ENCODE measurements at places on chromosomes 5 and 9.

DNA sequence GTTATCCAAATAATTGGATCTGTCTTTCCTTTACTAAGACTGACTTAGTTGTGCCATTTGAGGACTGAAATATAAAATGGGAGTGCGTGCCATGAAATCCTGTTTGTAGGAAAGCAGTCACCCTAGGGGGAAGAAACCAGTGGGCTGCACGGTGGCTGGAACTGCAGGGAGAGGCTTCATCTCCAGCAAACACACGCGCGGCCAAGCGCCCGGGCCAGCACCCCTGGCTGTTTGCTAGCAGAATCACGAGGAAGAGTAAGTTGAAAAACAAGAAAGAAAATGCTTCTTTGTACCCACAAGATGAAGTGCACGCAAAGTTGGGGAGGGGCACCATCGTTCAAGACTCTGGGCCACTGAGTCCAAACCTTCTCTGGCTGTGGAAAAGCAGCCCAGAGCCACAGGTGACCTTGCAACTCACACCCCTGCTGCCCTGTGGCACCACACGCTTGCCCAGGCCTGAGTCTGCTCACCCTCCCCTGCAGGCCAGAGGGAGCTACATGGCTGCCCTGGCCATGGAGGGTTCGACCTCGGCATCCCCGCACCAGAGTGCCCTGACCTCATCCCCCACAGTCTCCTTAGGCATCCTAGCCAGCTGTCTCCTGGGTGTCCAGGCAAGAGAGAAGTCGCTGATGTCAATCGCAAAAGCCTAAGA is 55.2 kb downstream of the IRX2 start:
- DNase-seq, result no peak

GRCh38 chr9:76886318-76886717 is 19.6 kb downstream of the PRUNE2 start:
- no peak for DNase-seq

DNA sequence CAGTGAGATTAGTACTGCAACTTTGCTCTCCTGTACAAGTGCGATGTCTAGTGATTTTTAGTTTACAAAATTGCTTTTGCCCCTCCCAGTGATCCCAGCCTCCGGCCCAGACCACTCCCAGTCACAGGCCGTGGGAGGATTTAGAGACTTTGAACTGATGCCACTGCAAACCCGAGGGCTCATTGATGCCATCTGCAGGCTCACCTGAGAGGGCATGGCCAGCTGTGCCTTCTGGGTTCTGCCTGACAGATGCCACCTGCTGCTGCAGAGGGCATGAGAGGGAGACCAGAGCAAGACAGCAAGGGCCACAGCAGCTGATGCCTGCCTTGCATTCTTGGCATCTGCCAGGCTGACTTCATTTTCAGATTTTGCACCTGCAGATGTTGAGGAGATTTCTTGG is 593.8 kb downstream of the CDK5RAP2 start:
- no peak for DNase-seq

DNA sequence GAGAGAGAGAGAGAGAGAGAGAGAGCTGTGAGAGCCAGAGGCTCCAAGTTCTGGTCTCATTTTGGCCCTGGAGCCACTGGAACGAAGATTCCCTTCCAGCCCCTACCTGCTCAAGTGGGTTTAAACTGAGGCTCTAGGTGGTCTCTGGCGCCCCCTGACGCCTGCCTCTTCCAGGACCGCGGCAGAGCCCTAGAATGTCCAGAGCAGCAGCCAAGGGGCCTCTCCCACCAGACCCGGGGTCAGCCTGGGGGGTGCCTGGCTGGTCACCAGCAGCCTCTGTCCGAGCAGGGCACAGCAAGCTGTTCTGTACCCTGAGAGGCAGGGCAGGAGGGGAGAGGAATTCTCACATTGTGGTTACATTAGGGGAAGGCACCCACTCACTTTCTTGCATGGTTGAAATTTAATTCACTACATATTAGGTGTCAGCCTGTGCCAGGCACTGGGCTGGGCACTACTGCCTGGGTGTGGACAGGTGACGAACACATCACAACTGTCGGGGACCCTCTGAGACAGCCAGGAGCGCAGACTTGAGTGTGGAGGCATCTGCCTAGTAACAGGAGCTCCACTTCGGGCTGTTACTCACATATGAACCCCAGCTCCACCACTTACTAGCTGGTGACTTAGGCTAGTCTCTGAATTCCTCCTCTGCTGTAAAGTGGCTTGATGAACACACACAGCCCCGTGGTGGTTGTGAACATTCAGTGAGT is 44.5 kb downstream of the AMBP start:
- DNase-seq, result no peak

DNA sequence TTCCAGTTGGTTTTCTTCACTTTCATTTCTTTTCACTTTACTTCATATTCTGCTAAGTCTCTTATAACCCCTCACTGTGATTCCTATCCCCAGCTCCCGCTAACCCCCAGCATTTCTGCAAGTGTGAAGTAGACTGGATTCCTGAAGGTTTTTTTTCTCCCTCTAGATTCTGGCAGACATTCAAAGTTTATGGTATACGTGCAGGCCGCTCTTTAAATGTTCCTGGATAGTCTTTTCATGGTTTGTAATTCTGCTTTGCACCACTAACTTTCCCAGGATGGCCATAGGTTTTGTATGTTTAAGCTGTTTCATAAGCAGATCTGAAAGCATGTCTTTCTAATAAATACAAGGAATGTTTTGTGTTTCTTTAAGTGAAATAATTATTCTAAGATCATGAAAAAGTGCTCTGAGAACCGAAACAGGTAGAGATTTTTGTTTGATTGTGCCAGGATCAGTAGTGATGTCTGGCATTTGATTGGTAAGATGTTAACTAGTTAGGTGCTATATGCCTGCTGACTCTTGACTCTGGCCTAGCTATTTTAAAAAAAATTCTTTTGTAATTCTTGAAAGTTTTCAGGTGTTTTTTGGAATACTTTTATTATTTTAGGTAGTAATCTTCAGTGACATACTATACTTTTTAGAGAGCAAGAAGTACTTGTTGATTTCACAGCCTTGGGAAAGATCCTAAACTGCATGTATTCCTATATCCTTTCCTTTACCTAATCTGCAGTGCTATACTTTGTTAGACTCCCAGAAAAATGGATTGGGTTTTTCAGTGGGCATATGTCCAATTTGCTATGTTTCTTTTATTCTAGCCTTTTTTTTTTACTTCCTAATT is 29.7 kb downstream of the CNOT6 start:
- no peak for DNase-seq

- no peak for DNase-seq
Observed at GRCh38 chr9:96141666-96142065, 160.3 kb downstream of the HSD17B3 start.

GRCh38 chr5:150765799-150766169 is 7.0 kb upstream of the DCTN4 start:
- no peak for DNase-seq

Measured in Caki2 (cell line).